Camera-type eye (tissue), 1 donor: ENCODE measurements at places on chromosomes 7 and 10. TPM values are rescaled to one million over a fixed set of nuclear protein-coding genes. Genes with fewer than 3 reads are reported as not detected.

Gene CPED1
- 82.0 TPM for total RNA-seq

Gene KCNIP2
- 12.5 TPM for total RNA-seq

Gene MYL7
- not detected for total RNA-seq

Gene SEMA3E
- 9.2 TPM for total RNA-seq

Gene NPSR1
- 0.99 TPM for total RNA-seq

Gene NEBL
- 45.6 TPM for total RNA-seq
